ENCODE measurements at places on chromosomes 16 and 17. TPM values are rescaled to one million over a fixed set of nuclear protein-coding genes. Genes with fewer than 3 reads are reported as not detected.

The CRHR1 gene
- total RNA-seq: 0.39 TPM

GRCh38 chr17:67056746-67057490 is 12.6 kb downstream of the CACNG1 start:
- no peak for DNase-seq

GRCh38 chr16:10520869-10521578 is 59.4 kb downstream of the EMP2 start:
- DNase-seq: no peak

GRCh38 chr16:21654881-21655280 is 2.5 kb upstream of the IGSF6 start:
- no peak for DNase-seq

DNA sequence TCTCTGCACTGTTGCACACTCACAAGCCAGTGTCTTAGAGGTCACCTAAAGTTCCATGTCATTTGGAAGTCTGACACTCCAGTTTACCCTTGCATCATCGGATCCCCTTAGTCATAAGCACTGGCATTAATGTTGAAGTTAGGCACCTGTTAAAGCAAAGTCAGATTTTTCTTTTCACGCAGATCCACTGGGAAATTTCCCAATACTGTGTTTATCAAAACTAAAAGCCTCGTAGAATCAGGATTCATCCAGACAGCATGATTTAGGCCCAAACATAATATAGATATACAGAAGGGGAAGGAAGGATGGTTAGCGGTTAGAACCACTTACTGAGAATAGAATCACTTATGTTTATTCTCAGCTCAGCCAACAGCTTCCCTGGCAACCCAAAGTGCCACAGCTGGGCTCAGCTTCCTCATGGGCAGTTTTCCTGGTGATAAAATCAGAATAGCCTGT is 30.1 kb upstream of the HAPSTR1 start:
- DNase-seq: no peak

The MT1H gene
- total RNA-seq: not detected

DNA sequence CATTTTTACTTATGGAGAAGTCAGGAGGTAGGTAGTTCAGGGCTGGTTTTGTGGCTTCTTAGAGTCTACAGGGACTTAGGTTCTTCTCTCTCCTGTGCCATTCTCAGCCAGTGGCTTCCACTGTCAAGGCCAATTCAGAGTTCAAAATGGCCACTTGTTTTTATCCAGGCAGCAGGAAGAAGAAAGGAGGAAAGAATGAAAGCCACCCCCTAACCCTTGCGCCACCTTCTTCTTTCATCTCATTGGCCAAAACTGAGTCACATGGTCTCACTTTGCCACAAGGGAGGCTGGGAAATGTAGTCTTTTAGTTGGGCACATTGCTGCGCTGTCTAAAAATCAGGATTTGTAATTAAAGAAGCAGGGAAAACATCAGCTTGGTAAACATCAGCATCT is 60.8 kb upstream of the MED9 start:
- no peak for DNase-seq

The ENPP7 gene
- not detected for total RNA-seq

The TVP23B gene
- total RNA-seq: 38.3 TPM

- DNase-seq: peak; percentile 80
Measured at GRCh38 chr16:3945751-3946603, 65.5 kb upstream of the CREBBP start.

The SPNS2 gene
- total RNA-seq: 24.1 TPM

DNA sequence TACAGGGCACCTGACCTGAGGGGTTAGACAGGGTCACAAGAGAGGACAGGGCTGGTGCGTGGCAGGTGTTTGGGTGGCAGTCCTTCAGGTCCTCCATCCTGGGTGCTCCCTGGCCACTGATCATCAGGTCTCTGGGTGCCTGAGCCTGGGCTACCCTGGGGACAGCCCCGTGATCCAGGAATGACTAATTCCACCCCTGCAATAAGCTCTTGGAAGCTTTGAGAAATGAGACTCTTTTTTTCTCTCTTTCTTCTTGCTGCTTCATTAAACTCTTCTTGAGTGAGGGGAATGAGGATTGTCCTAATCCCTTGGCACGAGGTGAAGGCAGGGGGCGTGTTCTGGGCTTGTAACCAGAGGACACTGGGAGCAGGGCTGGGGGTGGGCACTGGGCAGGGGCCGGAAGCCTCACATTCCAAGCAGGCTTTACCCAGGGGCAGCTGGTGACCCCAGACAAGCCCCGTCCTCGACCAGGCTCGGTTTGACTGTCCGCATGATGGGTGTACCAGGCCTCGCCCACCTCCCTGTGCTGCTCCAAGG is 21.4 kb upstream of the SPNS2 start:
- DNase-seq: no peak

The SYNGR3 gene
- total RNA-seq: 0.69 TPM

DNA sequence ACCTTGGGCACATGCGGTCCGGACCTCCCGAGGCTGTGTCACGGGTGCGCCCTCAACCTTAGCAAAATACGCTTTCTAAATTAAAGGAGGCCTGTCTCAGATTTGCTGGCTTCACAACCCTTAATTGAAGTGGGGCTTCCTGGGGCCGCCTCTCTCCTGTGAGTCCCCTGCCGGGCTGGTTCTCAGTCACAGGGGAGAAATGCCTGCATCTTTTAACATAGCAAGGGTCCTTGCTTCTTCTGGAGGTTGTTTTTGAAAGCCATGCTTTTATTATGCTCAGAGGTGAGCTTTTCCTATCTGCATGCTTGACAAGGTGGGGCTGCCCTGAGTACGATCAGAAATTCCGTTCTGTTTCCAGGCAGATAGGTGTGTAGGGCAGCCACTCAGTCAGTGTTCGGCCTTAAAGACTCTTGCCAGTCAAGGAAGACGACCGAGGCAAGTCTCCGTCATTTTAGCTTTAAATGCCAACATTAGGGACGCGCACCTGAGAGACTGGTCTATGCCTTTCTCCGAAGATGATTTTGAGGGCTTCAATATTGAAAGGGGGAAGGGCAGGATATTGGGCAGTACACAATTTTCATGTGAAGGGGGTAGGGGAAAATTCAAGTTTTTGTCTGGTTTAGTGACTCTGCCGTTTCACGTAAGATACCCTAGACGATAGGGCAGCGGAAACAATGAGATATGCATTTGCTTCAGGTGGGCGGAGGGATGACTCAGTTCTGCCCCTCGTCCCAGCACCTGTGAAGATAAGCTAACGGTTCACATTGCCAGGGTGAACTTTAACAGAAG is 5.5 kb upstream of the SLC7A5 start:
- no peak for DNase-seq

DNA sequence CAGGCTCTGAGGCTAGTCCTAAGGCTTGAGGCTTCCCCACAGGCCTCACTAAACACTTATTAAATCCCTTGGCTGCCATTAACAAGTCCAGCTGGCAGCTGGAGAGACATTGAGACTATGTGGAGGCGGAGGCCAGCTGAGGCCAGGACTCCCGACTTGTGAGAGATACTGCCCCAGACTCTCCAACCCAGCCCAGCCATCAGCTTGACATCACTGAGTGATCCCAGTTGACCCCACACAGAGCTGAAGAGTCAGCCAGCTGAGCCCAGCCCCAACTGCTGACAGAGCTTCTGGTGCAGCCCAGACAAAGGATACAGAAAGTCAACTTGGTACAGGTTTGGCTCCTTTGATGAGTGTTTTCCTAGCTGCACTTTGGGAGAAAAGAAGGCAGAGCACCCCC is 343.1 kb downstream of the C16orf95 start:
- DNase-seq: no peak

GRCh38 chr17:4600563-4600962 is 16.2 kb downstream of the SMTNL2 start:
- no peak for DNase-seq

GRCh38 chr17:64938925-64939474 is 19.7 kb upstream of the LRRC37A3 start:
- no peak for DNase-seq

The KRT20 gene
- total RNA-seq: 0.39 TPM

The KRT13 gene
- 2.9 TPM for total RNA-seq

The CIAO2B gene
- 39.0 TPM for total RNA-seq

GRCh38 chr17:56892333-56892732 is 21.5 kb downstream of the TRIM25 start:
- DNase-seq: no peak

The MEIOB gene
- total RNA-seq: 0.39 TPM

DNA sequence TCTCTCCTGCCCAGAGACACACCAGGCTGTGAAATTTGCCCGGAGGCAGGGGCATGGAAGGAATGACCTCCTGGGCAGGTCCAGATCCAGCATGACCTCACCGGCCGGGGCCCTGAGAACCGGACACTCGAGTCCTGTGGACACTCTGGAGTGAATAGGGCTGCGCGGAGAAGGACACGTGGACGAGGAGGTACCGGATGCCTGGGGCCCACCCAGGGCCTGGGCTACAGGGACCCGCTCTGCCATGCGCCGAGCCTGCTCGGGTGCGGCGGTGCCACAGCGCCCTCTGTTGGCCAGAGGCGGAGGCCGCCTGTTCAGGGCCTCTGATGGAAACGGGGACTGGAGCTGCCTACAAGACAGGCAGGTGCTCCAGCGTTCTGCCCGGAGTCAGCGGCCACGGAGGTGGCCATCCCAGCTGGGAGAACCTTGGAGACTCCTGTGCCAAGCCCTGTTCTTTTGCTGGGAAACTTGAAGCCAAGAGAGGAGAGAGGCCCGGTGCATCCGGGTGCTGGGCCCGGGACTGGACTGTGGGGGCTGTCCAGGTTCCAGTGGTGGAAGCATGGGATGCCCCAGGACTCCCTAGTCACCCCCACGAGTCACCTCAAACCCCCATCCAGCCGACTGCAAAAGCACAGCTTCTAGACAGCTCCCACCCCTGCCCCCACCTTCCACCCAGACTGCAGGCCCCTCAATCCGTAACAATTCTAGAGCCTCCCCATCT is 19.3 kb upstream of the NXPH3 start:
- DNase-seq: peak; percentile 42

GRCh38 chr16:592518-593306 is 2.8 kb downstream of the RAB40C start:
- no peak for DNase-seq

DNA sequence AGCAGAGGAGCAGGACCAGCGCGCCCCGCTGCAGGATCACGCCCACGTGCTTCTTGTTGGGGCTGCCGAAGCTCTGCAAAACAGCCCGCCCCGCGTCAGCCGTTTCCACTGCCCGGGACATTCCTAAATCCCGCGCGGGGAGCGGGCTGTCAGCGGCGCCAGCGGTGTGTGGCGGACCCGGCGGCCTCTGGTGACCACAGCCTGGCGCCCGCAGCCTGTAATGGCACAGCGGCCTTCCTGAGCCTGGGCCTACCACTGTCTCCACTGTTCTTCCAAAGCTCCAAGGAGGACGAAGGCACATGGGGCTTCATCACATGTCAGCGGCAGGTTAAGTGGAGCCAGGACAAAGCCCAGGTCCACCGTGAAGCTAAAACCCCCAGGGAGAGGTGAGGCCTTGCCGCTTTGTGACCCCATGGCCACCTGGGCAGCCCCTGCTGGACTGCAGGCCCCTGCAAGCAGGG is 2.5 kb downstream of the SLC47A2 start:
- DNase-seq: no peak

DNA sequence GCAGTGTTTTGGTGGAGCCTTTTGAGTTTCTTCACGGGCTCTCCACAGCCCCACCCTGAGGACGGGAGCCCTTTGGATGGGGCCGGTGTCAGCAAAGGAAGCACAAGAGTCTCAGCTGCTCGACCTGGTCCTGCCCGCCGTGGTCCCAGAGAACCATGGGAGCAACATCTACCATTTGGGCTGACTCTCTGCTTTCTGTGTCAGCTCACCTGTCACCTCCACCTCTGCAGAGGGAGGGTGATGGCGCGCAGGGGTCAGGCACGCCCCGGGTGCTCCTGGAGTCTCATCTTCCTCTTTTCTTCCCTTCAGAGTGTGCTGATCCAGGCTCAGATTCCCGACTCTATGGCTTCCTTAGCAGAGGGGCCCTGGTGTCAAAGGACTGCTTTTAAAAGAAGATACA is 171.7 kb downstream of the LAT start:
- no peak for DNase-seq

GRCh38 chr16:81315271-81316175 is 761 bp downstream of the GAN start:
- DNase-seq: peak; percentile 14

GRCh38 chr17:66633317-66633965 is 201.5 kb upstream of the CACNG5 start:
- DNase-seq: peak; percentile 44

The HS3ST3A1 gene
- 1.9 TPM for total RNA-seq

- DNase-seq: peak; percentile 40
Measured at GRCh38 chr16:87581857-87582215, 20.5 kb upstream of the JPH3 start.

The SPATA32 gene
- total RNA-seq: not detected

DNA sequence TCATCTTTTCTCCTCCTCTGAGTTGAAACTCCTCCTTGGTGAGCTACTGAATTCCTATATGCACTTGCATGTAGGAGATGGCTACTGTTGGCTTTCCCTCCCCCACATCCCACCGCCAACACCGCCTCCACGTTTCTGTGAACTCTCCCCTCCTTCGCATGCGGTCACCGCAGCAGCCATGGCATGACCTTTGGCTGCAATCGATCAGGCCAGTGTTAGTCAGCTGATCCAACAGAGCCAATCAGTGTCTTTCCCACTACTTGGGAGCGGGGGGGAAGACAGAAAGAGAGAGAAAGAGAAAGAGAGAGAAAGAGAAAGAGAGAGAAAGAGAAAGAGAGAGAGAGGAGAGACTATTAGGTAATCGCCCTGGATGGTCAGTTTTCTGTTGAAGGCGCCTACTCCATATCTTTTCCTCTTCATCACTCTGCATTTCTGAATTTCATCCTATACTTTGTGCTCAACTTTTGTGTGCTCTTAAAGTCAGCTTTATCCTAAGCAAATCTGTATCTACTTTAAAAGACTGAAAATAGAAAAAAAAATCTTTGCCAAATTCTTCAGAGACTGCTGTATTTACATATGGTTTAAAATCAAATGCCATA is 22.7 kb downstream of the ASGR1 start:
- no peak for DNase-seq

DNA sequence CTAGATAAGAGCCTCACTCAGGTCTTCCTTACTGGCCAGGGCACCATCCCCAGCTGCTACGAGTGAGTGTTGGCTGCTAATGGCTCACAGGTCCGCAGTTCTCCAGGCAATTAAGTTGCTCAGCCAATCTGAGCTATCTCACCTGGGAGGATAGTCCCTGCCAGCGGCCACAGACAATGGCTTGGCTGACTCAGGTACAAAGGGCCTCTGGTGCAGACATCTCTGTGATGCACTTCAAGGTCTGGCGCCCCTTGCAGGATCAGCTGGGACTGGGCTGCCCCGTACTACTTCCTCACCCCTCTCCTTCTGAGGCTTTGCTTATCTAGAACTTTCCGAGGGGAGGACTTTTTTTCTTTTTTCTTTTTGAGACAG is 49.2 kb upstream of the EMP2 start:
- no peak for DNase-seq

DNA sequence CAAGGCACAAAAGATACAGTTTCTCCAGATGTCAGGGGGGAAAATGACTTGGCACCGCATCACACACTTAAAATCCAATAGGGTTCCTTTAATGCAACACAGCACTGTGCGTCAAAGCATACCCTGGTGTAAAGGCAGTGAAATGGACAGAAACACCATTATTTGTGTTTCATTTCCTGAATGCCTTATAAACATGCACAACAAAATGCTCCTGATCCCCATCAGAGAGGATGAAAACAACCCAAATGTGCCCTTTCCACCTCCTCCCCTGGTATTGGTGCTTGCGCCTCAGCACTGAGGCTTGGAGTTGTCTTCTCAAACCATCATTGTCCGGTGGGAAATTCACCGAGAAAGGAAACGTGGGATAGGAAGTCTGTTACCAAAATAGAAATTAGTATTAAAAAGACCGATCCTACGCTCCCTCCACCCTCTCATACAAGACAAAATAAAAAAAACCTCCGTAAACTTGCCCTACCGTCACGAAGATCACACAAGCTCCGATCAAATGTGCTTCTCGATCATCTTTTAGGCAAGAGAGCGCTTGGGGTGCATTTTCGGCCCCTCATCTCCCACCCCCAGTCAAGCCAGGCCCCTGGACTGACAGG is 722 bp downstream of the CDC27 start:
- DNase-seq: peak; percentile 44

The PLEKHH3 gene
- 19.1 TPM for total RNA-seq

The HOXB6 gene
- 2.9 TPM for total RNA-seq

Measured in skin of body (tissue), 3 donors.